Amniotic stem cell (primary cell): ENCODE measurements at places on chromosomes 6 and 20.

GRCh38 chr6:109139109-109139508 lies 43.8 kb downstream of the CEP57L1 start:
- no peak for DNase-seq

- peak; percentile 25 for DNase-seq
Observed at GRCh38 chr20:23445596-23446217, 6.2 kb downstream of the CSTL1 start.

- DNase-seq = no peak
Observed at GRCh38 chr6:77373955-77374354, 89.3 kb downstream of the HTR1B start.

- DNase-seq = peak; percentile 60
Observed at GRCh38 chr6:146968041-146968760, 236.0 kb upstream of the STXBP5 start.

DNA sequence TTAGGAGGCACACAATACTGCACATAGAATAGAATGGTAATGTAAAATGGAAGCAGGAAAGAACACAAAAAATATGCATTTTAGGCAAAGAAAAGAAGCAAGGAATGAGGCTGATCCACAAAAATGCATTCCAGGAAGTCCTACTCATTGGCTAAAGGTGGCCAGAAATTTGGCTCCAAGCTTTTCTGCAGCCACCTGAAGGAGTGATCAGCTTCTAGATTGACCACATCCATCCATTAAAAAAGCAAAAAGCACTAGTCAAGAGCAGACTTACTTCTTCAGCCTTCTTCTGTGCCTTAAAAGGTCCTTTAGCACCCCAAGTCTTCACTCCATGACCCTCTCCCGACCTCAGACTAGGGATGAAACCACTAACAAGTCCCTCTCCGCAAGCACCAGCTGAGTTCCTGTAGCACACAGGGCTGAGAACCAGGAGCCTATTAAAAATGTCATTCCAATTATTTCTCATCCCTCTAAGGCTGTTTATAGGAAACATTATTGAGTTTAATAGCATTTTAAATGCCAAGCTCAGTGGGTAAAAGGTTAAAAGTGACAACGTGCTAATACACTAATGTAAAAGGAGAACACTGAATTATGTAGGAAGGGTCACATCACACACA lies 36.5 kb downstream of the TRAM2 start:
- no peak for DNase-seq

DNA sequence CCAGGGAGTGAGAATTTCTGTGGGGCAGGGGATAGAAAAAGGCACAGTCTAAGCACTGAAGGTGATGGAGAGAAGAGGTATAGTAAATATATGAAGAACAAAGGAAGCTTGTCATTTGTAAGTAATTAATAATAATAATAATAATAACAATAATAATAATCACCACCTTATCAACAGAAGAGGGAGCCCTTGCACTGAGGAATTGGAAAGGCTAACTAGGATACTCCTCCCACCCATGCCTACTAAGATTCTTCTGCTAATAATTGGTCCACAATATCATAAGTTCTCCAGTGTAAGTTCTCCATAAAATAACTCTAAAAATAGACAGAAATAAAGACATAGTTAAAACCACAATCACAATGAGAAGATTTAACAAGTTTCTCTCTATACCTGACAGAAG lies 912 bp upstream of the OR12D3 start:
- no peak for DNase-seq
